Prostate gland (tissue), 2 donors: ENCODE measurements at places on chromosomes 16 and 17. TPM values are rescaled to one million over a fixed set of nuclear protein-coding genes. Genes with fewer than 3 reads are reported as not detected.

- H3K27ac ChIP-seq: peak overlapping the region; percentile 99
- H3K4me1 ChIP-seq: peaks cover 10% of the 10 kb centered on the region
- DNase-seq: no peak
- no peak overlapping the region for H3K4me3 ChIP-seq
- no peaks in the 10 kb centered on the region for H3K27me3 ChIP-seq
Measured at GRCh38 chr17:7880076-7880868, 8.3 kb upstream of the CHD3 start.

GRCh38 chr17:1577583-1578013 lies 15.0 kb upstream of the PITPNA start:
- H3K4me3 ChIP-seq: no peak overlapping the region

GRCh38 chr17:18039535-18040260 lies 490 bp downstream of the GID4 start:
- peaks cover 10% of the 10 kb centered on the region for H3K4me1 ChIP-seq
- peak overlapping the region; percentile 83 for H3K4me3 ChIP-seq
- H3K36me3 ChIP-seq: no peaks in the 10 kb centered on the region

Gene SCNN1G
- 11.1 TPM for total RNA-seq

Gene HS3ST2
- total RNA-seq: 2.8 TPM

- H3K27ac ChIP-seq: peak overlapping the region; percentile 75
- DNase-seq: no peak
- H3K4me3 ChIP-seq: peak overlapping the region; percentile 93
- H3K36me3 ChIP-seq: no peaks in the 10 kb centered on the region
Measured at GRCh38 chr17:81713004-81713555, 996 bp downstream of the SLC25A10 start.

Gene CCL2
- 30.2 TPM for total RNA-seq

Gene DOC2A
- total RNA-seq: 6.4 TPM

- no peak overlapping the region for H3K27ac ChIP-seq
Measured at GRCh38 chr17:65536573-65537342, 24.7 kb downstream of the AXIN2 start.

Gene ZNF624
- 2.9 TPM for total RNA-seq

Gene ALDOA
- 884 TPM for total RNA-seq

Gene KIF19
- 0.36 TPM for total RNA-seq

DNA sequence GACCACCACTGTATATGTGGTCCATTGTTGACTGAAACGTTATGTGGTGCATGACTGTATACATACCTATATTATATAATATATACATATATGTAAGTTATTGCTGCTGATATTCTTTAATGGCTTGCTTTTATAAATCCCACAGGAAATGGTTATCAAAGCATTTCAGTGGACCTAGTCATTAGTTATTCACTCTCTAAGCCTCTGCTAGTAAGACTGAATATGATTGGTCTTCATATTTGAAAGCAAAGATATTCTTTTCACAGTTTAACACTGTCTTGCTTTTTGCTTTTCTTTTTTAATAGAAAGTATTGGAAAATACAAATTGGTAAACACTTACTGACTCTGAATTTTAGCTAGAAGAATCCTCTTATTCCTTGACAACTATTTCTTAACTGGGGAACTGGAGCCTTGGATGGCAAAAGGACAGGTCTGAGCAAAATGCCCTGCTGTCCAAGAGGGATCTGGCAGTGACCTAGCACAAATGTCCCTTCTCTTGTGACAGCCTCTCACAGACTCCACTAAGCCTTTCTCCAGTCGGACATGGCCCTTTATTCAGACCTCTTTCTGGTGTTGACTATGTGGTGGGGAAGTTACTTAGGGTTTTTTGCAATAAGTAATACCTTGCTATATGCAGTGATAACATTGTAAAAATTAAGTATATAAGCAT lies 14.7 kb upstream of the MYH2 start:
- H3K4me3 ChIP-seq: no peak overlapping the region
- no peak for DNase-seq
- H3K27ac ChIP-seq: no peak overlapping the region
- no peaks in the 10 kb centered on the region for H3K27me3 ChIP-seq
- no peaks in the 10 kb centered on the region for H3K36me3 ChIP-seq

Gene GJD3
- total RNA-seq: 5.3 TPM

Gene CIAPIN1
- total RNA-seq: 40.3 TPM

Gene CES5A
- not detected for total RNA-seq

DNA sequence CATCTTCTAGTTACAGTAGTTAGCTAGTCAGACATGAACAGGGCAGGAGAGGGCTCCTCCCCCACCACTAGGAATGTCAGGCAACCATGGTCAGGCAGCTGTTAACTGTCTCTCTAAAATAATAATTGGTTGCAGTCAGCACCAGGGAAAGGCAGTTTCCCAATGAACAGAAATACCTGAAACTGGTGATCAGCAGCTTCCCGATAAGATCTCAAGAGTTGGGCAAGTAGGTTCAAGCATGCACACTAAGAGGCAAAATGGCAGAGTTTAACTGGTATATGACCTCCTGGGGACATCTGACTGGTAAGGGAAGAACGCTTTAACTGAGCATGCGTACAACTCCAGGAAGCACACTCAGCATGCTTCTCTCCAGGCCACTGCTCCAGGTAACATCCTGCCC lies 12.6 kb upstream of the XYLT1 start:
- H3K4me3 ChIP-seq: no peak overlapping the region
- no peak overlapping the region for H3K27ac ChIP-seq
- H3K36me3 ChIP-seq: no peaks in the 10 kb centered on the region
- H3K27me3 ChIP-seq: no peaks in the 10 kb centered on the region
- DNase-seq: no peak

- no peaks in the 10 kb centered on the region for H3K36me3 ChIP-seq
- H3K27me3 ChIP-seq: no peaks in the 10 kb centered on the region
- DNase-seq: peak; percentile 55
- H3K4me3 ChIP-seq: peak within 1 kb of the TSS; percentile 23
- no peak within 1 kb of the TSS for H3K27ac ChIP-seq
Measured at GRCh38 chr16:71230122-71230845, at the start of gene HYDIN. HYDIN (minus strand) TSS chr16:71230722; CDS start chr16:71186895, 43,827 bp downstream.

Gene ST6GALNAC2
- 21.0 TPM for total RNA-seq

GRCh38 chr17:63558441-63558840 lies 8.2 kb downstream of the DCAF7 start:
- H3K36me3 ChIP-seq: no peaks in the 10 kb centered on the region
- peaks cover 5% of the 10 kb centered on the region for H3K4me1 ChIP-seq
- no peak overlapping the region for H3K27ac ChIP-seq
- DNase-seq: no peak
- H3K27me3 ChIP-seq: no peaks in the 10 kb centered on the region

- no peaks in the 10 kb centered on the region for H3K4me1 ChIP-seq
- H3K36me3 ChIP-seq: no peaks in the 10 kb centered on the region
- DNase-seq: no peak
- no peak overlapping the region for H3K27ac ChIP-seq
- H3K4me3 ChIP-seq: no peak overlapping the region
Measured at GRCh38 chr16:50450957-50451356, 82.2 kb upstream of the BRD7 start.

DNA sequence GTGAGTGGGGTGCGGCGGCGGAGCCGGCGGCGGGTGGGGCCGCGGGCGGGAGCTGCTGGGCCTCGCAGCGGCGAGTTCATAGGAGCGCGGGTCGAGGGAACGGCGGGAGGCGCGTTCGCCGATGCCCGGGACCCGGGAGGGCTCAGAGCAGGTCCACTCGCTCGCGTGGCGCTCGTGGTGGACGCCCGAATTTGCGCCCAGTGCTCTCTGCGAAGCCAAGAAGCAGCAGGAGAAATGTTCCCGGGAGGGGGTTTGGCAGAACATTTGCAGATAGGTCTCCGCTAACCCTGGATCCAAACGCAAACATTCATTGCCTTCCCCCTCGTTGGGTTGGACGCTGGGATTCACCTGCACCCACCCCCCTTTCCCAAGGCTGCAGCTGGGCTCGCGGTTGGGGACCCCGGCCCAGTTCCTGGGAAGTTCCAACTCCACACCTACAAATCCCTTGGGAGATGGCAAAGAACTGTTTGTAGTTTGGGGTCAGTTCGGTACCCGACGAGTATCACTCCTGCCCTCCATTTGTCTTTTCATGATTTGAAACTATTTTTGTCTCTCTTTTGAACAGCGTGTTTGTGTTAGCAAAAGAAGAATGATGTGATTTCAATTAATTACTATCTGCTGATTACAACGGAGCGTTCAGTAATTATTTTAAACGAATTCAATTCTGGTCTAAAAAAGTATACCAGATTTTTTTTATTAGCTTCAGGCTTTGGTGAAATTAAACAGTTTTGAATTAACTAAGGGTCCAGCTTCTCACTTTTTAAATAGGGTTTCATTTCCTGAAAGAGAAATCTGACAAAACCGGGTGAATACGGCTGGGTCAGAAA lies 2.3 kb downstream of the NTN1 start:
- peak overlapping the region; percentile 63 for H3K4me3 ChIP-seq
- H3K4me1 ChIP-seq: peaks cover 7% of the 10 kb centered on the region
- H3K27ac ChIP-seq: no peak overlapping the region
- H3K27me3 ChIP-seq: no peaks in the 10 kb centered on the region

GRCh38 chr16:67147437-67148140 lies 3.2 kb downstream of the B3GNT9 start:
- peak overlapping the region; percentile 21 for H3K27ac ChIP-seq
- no peak for DNase-seq
- H3K27me3 ChIP-seq: no peaks in the 10 kb centered on the region
- no peak overlapping the region for H3K4me3 ChIP-seq

Gene CDH3
- 30.0 TPM for total RNA-seq

Gene TBC1D26
- 6.0 TPM for total RNA-seq

DNA sequence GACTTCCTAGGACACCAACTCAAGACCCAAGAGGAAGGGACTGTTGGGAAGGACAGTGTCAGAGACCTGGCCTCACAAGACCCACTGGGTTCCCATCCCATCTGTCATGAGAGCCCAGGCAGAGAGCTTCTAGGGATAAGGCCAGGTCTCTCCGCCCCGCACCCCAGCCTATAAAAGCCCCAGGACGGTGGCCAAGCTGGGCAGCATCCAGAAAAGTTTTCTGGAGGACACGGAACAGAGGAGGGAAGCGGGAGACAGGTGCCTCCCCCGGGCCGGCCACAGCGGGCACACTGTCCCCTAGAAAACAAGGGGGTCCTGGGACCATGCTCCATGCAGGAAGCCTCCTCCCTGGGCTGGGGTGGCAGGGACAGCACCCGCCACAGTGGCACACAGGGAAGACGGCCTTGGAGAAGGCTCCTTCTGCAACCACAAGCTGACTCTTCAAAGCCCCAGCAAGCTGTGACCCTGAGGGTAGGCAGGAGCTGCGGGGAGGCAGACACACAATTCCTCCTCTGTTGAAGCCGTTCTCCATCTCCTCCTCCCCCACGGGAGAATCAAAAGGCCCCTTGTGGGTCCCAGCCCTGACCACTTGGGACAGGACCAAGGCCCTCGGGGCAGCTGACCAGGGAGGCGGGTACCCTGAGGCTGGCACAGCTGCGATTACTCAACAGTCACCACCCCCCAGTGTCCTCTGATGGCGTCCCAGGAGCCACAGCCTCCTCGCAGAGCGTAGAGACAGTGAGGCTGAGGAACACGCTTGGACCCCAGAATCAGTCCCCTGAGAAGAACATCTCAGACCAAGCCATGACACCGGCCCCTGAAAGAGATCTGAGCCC lies 26.1 kb downstream of the TRPV3 start:
- no peak overlapping the region for H3K4me3 ChIP-seq
- H3K27me3 ChIP-seq: no peaks in the 10 kb centered on the region
- DNase-seq: no peak
- no peak overlapping the region for H3K27ac ChIP-seq
- no peaks in the 10 kb centered on the region for H3K36me3 ChIP-seq
- no peaks in the 10 kb centered on the region for H3K4me1 ChIP-seq

- no peak for DNase-seq
- peaks cover 4% of the 10 kb centered on the region for H3K4me1 ChIP-seq
- no peaks in the 10 kb centered on the region for H3K36me3 ChIP-seq
Measured at GRCh38 chr17:733743-734142, 1.3 kb downstream of the TLCD3A start.

GRCh38 chr16:54285414-54286089 lies 1.0 kb downstream of the IRX3 start:
- H3K36me3 ChIP-seq: no peaks in the 10 kb centered on the region
- DNase-seq: peak; percentile 32
- no peaks in the 10 kb centered on the region for H3K27me3 ChIP-seq
- peak overlapping the region; percentile 98 for H3K27ac ChIP-seq
- H3K4me1 ChIP-seq: no peaks in the 10 kb centered on the region

Gene CD300LB
- total RNA-seq: 0.80 TPM

DNA sequence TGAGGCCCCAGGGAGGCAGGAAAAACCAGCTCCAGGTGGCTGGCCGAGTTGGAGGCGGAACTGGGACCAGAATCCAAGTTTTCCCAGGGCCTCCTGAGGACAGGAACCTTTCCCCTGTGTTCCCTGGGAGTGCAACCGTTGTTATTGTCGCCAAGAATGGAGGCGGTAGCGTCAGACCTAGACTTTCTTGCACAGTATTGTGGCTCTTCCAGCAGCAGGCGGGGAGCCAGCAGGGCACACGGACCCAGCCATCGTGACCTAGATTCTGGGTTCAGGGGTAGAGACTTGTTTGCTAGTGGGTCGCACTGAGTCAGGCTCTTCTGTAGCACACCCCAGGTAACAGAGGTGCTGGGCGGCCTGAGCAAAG lies 667 bp upstream of the KIF19 start:
- no peaks in the 10 kb centered on the region for H3K27me3 ChIP-seq
- no peak for DNase-seq
- no peak overlapping the region for H3K4me3 ChIP-seq
- H3K27ac ChIP-seq: no peak overlapping the region
- no peaks in the 10 kb centered on the region for H3K36me3 ChIP-seq

DNA sequence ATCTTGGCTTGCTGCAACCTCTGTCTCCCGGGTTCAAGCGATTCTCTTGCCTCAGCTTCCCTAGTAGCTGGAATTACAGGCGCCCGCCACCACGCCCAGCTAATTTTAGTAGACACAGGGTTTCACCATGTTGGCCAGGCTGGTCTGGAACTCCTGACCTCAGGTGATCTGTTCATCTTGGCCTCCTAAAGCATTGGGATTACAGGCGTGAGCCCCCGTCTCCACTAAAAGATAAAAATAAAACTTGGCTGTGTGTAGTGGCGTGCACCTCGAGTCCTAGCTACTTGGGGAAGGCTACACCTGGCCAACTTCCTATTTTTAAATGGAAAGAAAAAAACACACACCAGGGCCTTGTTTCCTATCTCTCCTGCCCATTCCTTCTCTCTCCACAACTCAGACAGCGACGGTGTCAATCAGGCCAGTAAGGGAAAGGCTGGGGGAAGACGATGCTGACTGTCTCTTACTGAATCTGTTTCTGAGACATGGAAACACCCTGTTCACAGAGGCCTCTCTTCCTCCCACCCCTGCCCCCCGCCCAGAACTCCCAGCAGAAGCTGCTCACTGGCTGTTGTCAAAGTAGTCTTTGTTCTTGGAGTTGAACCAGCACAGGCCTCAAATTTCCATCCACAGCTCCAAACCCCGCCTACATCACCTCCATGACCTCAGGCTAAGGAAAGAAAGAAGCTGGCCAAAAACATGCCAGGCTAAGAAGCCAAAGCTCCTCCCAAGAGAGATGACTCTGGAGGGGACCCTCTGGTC lies 96.6 kb downstream of the NXN start:
- H3K4me3 ChIP-seq: no peak overlapping the region
- peak overlapping the region; percentile 70 for H3K27ac ChIP-seq
- H3K4me1 ChIP-seq: peaks cover 20% of the 10 kb centered on the region
- H3K27me3 ChIP-seq: no peaks in the 10 kb centered on the region
- H3K36me3 ChIP-seq: no peaks in the 10 kb centered on the region
